Esophagus squamous epithelium (tissue), 5 donors: ENCODE measurements at places on chromosomes 12 and 14.

GRCh38 chr14:47207617-47208016 lies 467.8 kb downstream of the MDGA2 start:
- H3K4me3 ChIP-seq, result no peak overlapping the region
- H3K36me3 ChIP-seq, result no peaks in the 10 kb centered on the region
- H3K27ac ChIP-seq, result no peak overlapping the region
- no peaks in the 10 kb centered on the region for H3K27me3 ChIP-seq

DNA sequence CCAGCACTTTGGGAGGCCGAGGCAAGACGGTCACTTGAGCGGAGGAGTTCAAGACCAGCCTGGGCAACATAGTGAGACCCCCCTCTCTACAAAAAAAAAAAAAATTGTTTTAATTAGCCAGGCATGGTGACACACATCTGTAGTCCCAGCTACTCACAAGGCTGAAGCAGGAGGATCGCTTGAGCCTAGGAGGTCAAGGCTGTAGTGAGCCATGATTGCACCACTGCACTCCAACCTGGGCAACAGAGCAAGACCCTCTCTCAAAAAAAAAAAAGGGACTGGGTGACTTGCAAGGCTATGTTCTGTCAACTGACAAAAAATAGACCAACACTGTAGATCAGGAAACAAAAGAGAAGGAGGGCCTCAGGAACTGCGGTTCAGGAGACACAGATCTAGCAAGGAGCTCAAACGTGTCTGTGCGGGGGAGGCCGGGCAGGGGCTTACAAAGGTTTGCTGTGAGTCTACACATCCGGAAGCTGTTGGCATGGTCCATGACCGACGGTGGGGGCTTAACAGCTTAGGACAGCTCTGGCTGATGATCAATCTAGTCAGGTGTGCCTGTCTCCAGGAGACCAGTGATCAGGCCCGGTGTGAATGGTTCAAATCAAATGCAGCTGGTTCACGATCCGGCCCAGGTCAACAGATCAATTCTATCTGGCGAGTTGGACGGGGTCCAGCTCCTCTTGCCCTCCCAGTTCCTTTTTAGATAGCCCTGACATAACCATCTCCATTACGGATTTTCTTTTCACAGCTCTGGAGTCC lies 31.7 kb upstream of the INF2 start:
- peaks cover 8% of the 10 kb centered on the region for H3K4me1 ChIP-seq
- H3K36me3 ChIP-seq, result no peaks in the 10 kb centered on the region
- no peak overlapping the region for H3K27ac ChIP-seq

- no peaks in the 10 kb centered on the region for H3K36me3 ChIP-seq
- DNase-seq, result no peak
- no peaks in the 10 kb centered on the region for H3K27me3 ChIP-seq
- H3K4me1 ChIP-seq, result no peaks in the 10 kb centered on the region
- H3K27ac ChIP-seq, result no peak overlapping the region
Observed at GRCh38 chr12:100974341-100974740, 179.8 kb downstream of the ANO4 start.

DNA sequence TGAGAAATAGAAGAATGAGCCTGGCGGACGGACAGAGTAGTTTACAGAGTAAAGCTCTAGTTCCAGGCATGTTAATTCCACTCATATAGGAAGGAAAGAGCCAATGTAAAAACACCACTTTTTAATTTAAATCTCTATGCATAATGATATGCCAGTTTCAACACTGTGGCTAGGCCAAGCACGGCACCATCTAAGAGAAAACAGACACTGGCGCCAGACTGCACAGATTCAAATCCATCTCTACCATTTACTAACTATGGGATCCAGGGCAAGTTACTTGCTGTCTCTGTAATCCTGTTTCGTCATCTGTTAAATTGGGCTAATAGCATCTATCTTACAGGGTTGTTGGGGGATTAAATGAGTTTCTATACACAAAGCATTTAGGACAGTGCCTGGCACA lies 27.5 kb downstream of the RMST start:
- no peak for DNase-seq
- H3K4me1 ChIP-seq, result no peaks in the 10 kb centered on the region
- H3K36me3 ChIP-seq, result no peaks in the 10 kb centered on the region

GRCh38 chr12:6073426-6073825 lies 51.0 kb downstream of the VWF start:
- DNase-seq, result no peak
- H3K27me3 ChIP-seq, result no peaks in the 10 kb centered on the region
- H3K27ac ChIP-seq, result no peak overlapping the region
- no peaks in the 10 kb centered on the region for H3K36me3 ChIP-seq
- H3K4me3 ChIP-seq, result no peak overlapping the region
- H3K4me1 ChIP-seq, result peaks cover 83% of the 10 kb centered on the region

GRCh38 chr12:31591380-31591901 lies 505 bp upstream of the DENND5B start:
- no peaks in the 10 kb centered on the region for H3K36me3 ChIP-seq
- H3K4me1 ChIP-seq, result peaks cover 30% of the 10 kb centered on the region
- H3K27me3 ChIP-seq, result no peaks in the 10 kb centered on the region
- H3K4me3 ChIP-seq, result peak overlapping the region; percentile 74
- peak overlapping the region; percentile 90 for H3K27ac ChIP-seq
